ENCODE measurements at places on chromosomes 16 and 17. TPM values are rescaled to one million over a fixed set of nuclear protein-coding genes. Genes with fewer than 3 reads are reported as not detected.
A peak's percentile ranks its signal among the peaks of the same experiment; 100 is the strongest.

DNA sequence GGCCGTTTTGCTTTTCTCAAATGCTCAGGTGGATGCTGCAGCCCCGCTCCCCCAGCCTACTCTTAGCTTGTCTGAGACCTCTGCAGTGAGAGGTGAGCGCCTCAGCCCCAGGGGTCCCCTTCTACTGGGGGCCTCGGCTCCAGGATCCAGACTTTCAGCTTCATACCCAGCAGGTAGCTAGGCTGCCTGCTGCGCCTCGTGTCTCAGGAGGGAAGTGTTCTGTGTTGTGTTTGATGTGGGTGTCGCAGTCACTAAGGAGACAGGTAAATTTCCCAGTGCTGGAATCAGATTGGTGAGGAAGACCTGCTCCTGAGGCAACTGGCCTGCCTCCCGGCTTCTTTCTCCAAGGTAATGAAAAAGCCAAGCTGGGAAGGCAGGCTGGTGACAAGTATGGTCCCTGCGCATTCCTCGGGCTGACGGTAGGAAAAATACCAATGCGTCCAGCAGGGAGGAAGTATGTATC is 604.0 kb upstream of the SALL1 start:
- no peak for ATAC-seq

- ATAC-seq = no peak
Measured at GRCh38 chr17:49748791-49749190, 15.1 kb downstream of the FAM117A start.

DNA sequence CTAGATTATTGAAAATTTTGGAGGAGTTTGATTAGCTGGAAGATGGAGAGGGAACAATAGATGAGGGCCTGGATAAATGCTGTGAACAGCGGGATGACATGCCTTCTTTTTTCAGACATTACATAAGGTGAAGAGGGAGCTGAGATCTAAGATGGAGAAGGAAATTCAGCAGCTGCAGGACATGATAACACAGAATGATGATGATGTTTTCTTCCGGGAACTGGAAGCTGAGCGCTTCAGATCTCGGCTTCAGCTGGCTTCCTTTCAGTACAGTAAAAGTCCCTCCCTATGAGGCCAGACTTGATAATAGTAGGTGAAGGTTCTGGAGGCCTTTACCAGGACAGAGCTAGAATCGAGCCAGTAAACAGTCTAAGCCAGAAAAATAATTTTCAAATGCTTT is 30.7 kb downstream of the CEP95 start:
- ATAC-seq = no peak

GRCh38 chr17:77266891-77267341 is 126.1 kb downstream of the SEC14L1 start:
- ATAC-seq = no peak

DNA sequence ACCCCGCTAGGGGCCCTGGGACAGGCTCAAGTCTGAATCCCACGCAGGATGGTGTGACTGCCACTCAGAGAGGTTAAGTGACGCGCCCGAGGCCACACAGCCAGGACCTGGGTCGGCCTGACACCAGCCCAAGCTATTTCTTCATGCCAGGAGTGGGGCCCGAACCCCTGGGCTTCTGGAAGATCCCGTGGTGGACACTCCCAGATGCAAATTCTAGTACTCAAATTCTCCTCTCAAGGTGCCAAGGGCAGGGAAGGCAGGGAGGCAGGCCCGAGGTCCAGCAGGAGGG is 5.2 kb downstream of the IL17C start:
- no peak for ATAC-seq

DNA sequence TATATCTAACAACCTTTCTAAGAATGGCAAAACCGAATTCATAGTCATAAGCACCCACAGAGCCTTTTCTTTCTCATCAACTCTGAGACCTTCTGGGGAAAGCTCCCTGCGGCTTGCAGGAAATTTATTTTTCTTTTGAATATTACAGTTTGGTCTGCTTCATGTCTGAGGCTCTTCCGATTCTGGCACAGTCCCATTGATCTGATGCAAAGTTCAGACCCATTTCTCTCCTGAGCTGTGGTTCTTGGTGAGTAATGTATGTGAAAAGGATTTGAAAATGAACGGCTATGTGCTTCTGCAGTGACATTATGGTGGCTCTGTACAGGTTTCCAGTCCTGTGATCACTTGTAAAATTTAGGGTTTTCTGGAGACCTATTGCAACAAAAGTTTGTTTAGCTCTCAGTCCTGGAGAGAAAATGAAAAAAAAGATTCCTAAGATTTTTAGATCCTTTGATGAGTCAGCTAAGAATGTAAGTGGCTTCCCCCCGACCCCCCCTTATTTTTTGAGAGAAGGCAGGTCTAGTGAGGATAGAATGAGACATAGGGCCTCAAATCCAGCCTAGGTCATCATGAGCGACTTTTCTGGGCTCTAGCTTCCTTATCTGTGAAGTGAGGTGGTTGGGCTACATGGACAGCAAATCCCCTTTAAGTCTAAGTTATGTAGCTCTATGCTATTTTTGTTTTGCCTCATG is 4.6 kb downstream of the GAN start:
- no peak for ATAC-seq

The FSCN2 gene
- 0.94 TPM for total RNA-seq

- ATAC-seq = no peak
Measured at GRCh38 chr16:17386229-17386628, 84.5 kb downstream of the XYLT1 start.

GRCh38 chr17:38349097-38349730 is 2.4 kb upstream of the SOCS7 start:
- peak; percentile 42 for ATAC-seq

GRCh38 chr17:364766-365165 is 12.2 kb upstream of the RPH3AL start:
- ATAC-seq = no peak

- ATAC-seq = no peak
Measured at GRCh38 chr16:73697336-73697735, 599.3 kb upstream of the PSMD7 start.

DNA sequence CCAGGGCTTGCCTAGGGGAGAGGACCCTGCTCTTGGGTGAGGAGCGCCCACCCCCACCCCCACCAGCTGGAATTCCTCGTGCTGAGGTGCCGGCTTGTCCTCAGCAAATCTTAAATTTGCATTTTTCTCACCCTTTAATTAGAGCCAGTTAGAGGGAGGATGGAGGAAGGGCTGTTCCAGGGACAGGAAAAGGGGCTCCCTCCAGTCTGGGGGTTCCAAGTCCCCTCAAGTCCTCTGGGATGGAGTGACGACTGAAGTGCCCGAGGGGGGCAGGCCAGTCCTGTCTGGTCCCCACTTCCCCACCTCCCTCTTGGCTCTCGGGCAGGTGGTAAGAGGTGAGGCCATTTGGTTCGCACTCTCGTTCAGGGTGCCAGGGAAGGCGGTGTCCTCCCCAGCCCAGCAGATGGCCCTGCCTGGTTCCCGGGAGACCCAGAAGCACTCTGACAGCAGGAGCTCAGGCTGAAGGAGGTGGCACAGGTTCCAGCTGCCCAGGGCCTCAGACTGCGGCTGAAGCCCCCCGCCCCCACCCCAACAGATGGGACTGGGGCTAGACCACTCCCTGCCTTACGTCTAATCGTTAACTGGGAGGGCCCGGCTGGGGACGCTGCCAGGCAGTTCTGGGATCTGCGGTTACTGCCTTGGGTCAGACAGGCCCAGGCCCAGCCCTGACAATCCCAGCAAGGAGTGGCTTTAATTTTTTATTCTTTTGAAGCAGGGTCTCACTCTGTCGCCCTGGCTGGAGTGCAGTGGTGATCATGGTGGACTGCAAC is 2.2 kb downstream of the RAB26 start:
- no peak for ATAC-seq

DNA sequence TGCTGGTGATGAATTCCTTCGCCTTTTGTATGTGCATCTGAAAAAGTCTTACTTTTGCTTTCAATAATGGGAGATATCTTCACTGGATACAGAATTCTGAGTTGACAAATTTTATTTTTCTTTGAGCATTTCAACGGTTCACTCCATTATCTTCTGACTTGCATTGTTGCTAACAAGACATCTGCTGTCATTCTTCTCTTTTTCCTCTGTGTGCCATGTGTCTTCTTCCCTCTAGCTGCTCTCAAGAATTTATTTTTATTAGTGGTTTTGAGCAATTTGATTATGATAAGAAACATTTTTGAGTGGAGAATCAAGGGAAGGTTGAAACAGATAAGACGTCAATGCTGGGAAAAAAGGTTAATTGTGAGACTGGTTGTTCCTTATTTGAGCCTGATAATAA is 471.8 kb downstream of the CDH13 start:
- no peak for ATAC-seq

- no peak for ATAC-seq
Measured at GRCh38 chr17:46873941-46874645, 22.7 kb downstream of the WNT9B start.

The PNMT gene
- total RNA-seq = 7.5 TPM

The FBXW10 gene
- total RNA-seq = not detected

The SEPTIN1 gene
- total RNA-seq = 0.59 TPM

DNA sequence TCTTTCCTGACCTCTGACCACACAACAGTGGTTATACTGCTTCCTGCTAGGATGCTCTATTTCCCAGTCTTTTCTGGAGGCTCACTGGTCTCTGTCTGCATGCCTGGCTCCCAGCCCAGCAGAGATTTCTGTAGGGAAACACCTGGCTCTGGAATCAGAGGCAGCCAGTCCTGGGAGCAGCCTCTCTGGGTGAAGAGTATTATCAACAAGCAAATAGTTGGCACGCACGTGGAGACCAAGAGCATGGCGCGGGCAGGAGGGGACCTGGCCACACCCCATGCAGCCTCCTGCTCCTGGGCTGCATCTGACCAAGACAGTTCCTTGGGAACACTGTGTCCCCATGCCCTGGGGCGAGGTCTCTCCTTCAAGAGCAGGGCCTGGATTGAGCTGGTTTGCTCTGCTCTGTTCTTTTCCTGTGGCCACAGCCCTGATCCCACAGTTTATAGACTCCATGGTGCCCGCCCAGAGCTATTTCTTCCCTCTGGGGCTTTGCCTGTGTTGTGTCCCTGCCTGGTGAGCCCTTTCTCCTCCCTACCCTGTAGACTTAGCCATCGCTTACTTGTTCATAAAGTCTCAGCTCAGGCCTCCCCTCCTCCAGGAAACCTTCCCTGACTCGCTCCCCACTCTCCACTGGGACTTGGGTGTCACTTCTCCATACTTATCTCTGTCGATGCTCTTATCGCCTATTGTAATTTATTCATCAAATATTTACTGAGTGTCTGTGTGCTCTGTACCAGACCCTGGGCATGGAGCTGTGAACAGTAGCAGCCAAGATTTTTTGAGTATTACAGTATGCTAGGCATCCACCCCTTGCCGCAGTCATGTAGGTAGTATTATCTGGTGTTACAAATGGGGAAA is 60.6 kb downstream of the SCNN1B start:
- ATAC-seq = peak; percentile 72

DNA sequence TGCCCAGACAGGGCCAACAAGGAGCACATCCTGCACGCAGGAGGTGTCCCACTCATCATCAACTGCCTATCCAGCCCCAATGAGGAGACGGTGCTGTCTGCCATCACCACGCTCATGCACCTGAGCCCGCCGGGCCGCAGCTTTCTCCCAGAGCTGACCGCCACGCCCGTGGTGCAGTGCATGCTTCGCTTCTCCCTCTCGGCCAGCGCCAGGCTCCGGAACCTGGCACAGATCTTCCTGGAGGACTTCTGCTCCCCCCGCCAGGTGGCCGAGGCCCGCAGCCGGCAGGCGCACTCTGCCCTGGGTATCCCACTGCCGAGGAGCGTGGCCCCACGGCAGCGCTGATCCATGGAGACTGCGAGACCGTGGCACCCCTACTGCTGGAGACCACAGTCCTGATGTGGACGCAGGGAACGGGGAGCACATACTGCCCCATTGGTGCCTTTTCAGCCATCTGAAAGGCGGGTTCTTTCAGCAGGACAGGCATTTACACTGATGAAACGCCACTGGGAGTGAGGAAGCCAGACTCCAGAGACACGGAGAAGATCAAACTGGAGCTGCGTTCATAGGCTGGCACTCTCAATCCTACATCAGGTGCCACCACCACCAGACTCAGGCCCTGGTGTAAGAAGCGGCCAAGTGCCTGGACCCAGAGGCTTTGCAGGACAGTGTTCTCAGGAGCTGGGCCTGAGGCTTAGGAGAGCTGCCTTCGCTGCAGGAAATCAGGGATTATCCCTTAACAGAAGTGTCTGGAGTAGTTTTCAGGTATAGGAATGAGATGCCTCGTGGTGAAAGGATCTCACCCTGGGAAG is 2.6 kb downstream of the NT5C start:
- ATAC-seq = no peak

GRCh38 chr16:87152221-87152755 is 164.9 kb downstream of the C16orf95 start:
- ATAC-seq = no peak

DNA sequence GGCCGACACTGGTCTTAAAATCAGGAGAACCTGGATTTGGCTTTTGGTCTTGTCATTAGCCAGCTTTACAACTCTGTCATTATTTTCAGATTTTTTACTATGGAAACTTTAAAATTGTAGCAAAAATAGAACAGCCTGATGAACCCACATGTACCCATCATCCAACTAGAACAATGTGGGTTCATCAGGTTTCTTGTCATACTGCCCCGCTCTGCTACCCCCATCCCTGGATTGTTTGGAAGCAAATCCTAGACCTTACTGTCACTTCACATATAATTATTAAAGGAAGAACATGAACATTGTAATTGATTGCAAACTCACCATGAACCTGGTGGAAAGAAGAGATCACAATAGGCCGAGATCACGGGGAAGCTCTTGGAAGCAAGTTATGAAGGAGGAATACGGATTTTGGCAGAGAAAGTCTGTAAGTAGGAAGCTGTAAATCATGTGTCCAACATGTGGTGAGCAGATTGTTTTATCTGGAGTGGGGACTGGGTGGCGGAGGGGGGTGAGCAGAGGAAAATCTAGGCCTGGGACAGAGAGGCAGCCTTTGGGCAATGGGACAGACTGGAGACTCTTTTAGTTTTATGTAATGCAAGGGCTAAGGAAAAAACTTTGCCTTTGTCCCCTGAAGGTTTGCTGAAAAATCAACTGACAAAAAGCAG is 67.0 kb downstream of the PITPNC1 start:
- ATAC-seq = peak; percentile 53

GRCh38 chr16:54744998-54745397 is 185.7 kb upstream of the IRX5 start:
- no peak for ATAC-seq

- no peak for ATAC-seq
Measured at GRCh38 chr16:75578212-75578611, 12.0 kb downstream of the GABARAPL2 start.

The SRR gene
- 18.8 TPM for total RNA-seq
